ENCODE measurements at places on chromosomes 1 and 21. TPM values are rescaled to one million over a fixed set of nuclear protein-coding genes. Genes with fewer than 3 reads are reported as not detected.

H6PD gene
- 12.8 TPM for total RNA-seq

DNA sequence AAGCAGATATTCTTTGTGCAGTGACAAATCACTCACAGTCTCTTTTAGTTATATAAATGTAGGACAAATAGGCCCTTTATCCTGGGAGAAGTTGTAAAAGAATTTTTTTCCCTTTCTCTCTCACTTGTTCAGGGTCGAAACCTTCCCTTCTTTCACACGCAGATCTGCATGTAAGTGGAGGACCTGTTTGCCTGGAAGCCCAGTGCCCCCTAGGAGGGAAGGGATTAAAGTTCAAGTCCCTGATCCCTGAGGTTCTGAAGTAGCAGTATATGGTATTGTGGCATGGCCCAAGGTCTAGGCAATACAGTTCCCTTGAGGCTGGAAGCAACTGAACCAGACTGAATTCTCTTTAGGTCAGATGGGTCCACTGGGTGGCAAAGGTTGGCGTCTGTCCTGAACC, 48.6 kb upstream of the PTGFRN start:
- ATAC-seq = no peak

TDRD5 gene
- total RNA-seq = not detected

PPFIA4 gene
- 244 TPM for total RNA-seq

DNA sequence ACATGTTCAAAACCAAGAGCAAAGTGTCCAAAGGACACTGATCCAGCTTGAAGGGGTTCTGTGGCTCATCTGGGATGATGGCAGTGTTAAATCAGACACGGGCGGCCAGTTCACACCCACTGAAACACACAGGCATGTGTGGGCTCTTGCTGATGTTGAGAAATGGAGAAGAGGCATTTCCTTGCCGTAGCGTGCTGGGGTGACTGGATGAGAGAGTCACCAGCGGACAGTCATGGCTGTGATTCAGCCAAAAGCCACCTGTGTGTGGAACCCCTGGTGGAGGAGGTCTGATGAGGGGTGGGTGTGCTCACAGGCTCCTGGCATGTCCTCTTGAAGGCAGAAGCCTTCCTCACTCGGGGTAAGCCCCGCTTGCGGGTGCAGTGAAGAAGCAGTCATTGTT, 7.2 kb downstream of the C1orf35 start:
- no peak for ATAC-seq

- ATAC-seq = no peak
These were observed 200.3 kb downstream of the PBX1 start for GRCh38 chr1:164759144-164759920.

- no peak for ATAC-seq
These were observed 5.3 kb upstream of the KLF18 start for GRCh38 chr1:44146536-44147361.

GPR25 gene
- total RNA-seq = 1.8 TPM

EFNA3 gene
- total RNA-seq = 4.1 TPM

TNFRSF18 gene
- 105 TPM for total RNA-seq

EXO1 gene
- total RNA-seq = 32.3 TPM

DNA sequence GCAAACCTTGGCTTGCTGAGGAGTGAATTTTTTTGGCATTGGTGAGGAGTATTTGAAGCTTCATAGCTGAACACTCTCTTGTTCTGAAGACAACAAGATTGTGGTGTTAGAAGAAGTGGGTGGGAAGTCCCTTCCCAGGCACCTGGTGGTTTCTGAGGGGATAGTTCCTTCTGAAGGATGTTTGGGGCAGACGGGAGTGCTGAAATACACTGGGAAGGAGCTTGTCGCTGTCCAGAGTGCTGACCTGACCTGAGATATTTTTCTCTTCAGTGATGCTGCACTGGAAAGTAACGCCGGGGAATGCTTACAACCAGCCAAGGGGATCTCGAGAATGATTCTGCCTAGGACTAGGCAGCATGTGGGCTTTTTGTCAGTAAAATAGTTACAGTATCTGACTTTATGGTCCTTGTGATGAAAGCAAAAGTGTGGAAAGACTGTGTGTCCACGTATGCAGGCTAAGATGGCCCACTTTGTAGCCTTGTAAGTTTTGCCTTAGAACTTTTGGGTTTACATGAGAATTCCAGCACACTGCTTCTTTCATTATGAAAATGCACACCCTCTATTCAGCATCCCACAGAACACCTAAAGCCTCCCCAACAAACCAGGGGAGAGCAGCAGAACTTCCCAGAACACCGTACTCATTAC, 33.1 kb upstream of the NFASC start:
- no peak for ATAC-seq

SLC2A5 gene
- 0.87 TPM for total RNA-seq

DNA sequence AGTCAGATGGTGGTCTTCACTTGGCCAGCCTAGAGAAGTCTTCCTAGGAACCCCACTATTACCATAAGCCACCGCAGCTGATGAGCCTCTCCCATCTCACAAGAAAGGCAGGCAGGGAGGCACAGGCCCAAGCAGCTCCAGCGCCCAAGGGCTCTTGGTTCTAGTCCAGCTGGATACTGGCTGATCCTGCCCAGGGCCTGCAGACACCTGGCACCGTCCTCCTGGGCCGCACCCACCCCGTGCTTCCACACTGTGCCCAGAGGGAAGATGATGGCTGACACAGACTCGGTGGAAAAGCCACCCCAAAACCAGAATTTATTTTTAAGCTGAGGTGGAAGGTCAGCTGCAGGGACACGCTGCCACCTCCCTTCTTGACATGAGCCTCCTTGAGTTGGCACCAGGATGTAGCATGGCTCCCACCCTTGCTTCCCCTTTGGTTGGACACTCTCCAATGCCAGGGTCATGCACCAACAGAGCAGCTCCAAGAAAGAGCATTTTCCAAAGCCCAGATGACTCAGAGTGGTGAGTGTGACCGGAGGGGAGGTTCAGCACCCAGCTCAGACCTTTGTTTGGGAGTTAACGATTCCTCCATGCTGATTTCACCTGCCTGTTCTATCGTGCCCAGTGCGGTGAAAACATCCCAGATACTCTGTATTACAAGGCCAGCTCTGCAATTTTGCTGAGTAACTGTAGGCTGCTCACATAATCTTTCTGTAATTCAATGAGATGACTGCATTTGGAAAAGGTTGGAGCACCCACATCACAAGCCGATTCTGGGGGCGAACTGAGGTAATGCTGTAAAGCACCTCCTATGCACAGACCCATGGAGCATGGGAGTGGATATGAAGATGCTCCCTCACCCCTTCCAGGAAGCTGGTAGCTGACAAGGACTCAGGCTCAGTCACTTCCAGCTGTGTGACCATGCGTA, 63.1 kb upstream of the SLC2A1 start:
- no peak for ATAC-seq

DNA sequence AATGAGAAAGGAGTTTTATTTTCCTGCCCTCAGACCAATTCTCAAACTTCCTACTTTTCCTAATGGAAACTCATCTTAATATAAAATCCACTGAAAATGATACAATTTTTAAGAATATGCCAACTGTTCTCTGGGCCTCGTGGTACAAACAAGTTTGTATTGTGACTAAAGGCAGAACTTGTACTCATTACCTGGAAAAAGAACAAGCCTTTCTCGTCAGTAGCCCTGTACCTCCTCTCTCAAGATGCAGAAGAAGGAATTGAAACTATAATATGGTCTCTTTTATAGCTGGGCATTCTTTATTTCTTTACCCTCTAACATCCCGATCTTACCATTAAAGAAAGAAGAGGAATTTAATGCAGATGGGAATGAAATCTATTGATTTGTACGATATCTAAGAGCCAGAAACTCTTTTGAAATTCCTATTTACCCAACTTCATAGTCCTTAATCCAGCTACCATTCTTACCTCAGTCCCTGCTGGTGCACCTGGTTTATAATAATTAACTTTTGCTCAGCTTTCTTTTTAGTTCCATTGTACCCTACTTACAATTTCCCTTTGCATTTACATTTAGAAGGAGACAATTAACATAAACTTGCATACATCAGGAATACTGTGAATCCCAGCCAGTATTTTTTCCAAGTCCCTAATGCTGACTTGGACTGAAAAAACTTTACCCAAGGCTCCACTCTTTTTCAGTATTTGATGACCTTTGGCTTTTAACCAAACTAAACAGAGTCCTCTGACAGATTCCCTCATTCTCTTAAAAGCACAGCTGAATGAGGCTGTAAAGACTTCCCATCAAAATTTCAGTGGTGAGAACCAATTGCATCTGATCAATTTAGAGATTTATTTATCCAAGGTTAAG, 1162.4 kb downstream of the BRINP3 start:
- ATAC-seq = no peak

- ATAC-seq = no peak
These were observed 65.8 kb upstream of the BCL10 start for GRCh38 chr1:85342207-85342606.

AMIGO1 gene
- 1.1 TPM for total RNA-seq

DNA sequence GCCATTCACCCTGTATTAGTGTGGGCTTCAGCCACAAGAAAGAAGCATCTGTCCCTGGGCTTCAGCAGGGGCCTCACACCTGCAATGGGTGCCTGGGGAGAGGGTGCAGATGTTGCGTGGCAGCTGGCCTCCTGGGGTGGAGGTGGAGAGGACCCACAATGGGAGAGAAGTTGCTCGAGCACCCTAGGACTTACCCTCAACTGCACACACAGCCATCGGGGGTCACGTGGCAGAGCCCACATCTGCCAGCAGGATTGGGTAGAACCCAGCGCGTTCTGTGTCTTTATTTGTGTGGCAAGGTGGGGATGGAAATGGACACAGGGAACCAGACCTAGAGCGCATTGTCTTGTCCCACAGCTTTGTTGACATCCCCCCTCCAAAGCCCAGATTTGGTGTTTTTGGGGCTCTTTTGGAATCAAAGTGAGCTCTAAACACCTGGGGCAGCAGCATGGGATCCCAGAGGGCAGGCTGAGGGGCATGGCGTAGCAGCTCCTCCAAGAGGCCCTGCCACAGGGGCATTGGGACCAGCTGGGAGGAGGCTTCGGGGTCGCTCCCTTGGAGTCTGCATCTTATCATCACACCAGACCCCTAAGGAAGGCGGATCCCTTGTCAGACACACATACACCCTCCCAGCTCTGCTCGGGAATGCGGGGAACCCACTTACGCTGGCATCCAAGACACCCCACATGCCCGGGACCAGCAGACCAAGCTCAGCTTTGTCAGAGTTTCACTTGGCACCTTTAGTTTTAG, 5.1 kb downstream of the ABCG1 start:
- no peak for ATAC-seq

GRCh38 chr1:80755944-80756343, 1044.8 kb upstream of the ADGRL2 start:
- no peak for ATAC-seq

GRCh38 chr1:211468595-211468994, 23.4 kb downstream of the RD3 start:
- ATAC-seq = no peak

PHLDA3 gene
- 9.4 TPM for total RNA-seq

FAM110D gene
- not detected for total RNA-seq

- no peak for ATAC-seq
These were observed 17.2 kb upstream of the CXADR start for GRCh38 chr21:17495680-17496079.

DNA sequence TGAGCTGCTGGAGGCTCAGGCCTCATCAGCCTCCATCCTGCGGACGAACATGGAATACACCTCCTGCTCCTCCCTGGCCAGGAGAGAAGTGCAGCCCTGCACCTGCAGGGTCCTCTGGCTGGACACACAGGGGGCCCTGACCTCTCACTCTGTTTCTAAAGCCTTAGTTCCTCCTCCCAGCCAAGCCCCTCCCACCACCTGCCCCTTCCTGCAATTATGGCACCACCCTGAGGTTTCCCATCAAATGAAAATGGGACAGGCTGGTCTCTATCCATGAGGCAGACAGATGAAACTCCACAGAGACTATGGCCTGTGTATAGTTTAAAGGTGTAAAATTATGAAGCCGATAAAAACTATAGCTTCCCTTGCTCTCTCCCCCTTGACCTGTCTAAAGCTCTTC, 42.6 kb downstream of the CACNA1S start:
- no peak for ATAC-seq

NUDT4B gene
- total RNA-seq = 0.58 TPM
